Activated naive CD4-positive, alpha-beta T cell treated with Interleukin-2 at 50 U/mL for 16 hours (primary cell): ENCODE measurements at places on chromosomes 5 and 9.
A peak's percentile ranks its signal among the peaks of the same experiment; 100 is the strongest.

GRCh38 chr9:37639109-37639762, 11.5 kb upstream of the FRMPD1 start:
- DNase-seq, result no peak

DNA sequence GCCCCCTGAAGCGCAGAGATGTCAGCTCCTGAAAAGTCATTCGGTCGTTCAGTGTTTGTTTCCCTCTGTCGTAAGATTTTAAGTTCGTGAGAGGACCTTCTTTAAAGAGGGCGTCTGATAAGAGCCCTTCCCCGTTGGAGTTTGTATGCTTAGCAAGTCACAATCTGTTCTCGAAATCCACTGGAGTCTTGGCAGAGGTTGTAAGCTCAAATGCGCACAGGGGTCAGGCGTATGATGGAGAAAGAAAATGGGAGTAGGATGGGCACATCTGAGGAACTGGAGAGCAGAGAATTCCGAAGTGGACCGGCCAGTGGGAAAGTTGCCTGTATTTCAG, 710 bp downstream of the HSD17B4 start:
- no peak for DNase-seq

DNA sequence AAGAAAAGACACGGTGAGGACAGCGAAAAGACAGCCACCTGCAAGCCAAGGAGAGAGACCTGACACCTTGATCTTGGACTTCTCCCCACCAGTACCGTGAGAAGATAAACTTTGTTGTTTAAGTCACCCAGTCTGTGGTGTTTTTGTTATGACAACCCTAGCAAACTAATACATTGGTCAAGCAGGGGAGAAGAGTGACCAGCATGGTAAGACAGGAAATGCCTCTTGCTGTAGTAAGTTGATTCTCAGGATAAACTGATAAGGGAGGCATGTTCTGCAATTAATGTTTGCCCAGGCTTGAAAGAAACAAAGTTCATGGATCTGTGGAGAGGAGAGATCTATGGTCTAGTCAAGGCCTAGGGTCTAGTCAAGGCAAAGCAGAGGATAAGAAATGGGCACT, 801.2 kb downstream of the MAT2B start:
- no peak for DNase-seq

- DNase-seq, result no peak
These were observed 2.8 kb downstream of the ADAMTSL2 start for GRCh38 chr9:133537257-133537656.

- no peak for DNase-seq
These were observed 53.3 kb upstream of the SPATA31D4 start for GRCh38 chr9:81874931-81875330.

- DNase-seq, result no peak
These were observed 491.5 kb downstream of the IRX1 start for GRCh38 chr5:4087110-4087509.

GRCh38 chr9:73176450-73176875, 24.8 kb downstream of the ANXA1 start:
- DNase-seq, result no peak

DNA sequence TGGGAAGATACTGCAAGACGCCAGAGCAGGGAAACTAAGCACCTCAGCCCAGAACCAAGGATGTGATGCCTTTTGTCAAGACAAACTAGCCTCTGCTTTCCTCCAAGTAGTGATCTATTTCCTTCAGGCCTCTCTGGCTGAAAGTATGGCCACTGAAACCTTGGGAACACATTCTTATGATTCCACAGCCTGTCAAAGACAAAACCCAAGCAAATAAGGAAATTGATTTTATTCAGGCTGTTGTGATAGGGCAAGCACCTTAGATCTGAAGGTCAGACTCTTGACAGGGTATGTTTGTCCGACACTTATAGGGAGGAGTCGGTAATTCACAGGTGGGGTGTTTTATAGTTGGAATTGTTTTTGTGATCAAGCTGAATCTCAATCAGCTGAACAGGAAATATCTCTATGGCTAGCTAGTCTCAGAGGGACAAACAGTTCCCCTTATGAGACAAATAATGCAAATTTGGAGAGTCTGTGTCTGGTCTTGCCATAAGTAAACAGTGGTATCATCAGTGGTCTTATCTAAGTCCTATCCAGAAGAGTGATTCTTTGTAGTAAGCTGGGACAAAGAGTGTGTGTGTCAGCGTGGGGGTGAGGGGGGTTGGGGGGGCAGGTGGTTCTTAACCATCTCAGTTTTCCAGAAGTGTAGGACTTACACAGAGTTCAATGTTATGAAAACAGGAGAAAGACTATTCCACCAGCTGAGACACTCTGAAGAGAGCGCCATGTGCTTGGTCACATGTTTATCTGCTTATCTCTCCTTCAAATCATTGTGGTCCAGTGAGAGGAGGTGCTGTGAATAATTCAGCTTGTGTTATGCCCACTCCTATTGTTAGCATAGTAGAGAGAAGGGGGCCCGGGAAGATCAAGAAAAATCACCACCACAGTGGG, 6.7 kb upstream of the ZCCHC10 start:
- DNase-seq, result no peak

GRCh38 chr5:10360686-10361085, 7.2 kb downstream of the MARCHF6 start:
- no peak for DNase-seq

- DNase-seq, result no peak
These were observed 10.2 kb downstream of the STX17 start for GRCh38 chr9:99916650-99917049.

DNA sequence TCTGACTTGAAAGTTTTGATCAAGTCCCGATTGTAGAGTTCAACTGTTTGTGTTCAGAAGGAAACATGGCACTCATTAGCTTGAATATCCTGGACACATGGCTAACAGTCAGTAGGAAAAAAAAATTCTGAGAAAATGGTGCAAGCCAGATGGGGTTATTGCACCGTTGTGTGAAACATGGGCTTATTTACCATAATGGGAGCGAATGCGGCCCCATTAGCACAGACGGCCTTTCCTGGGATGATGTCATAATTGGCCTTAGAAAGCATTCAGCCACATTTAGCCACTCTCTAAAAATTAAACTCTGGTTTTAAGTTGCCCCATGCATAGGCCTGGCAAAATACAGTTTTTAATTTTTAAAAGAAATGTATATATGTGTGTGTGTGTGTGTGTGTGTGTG, 112.1 kb downstream of the IRX2 start:
- DNase-seq, result no peak

GRCh38 chr5:181167814-181168488, 20.6 kb downstream of the OR2V2 start:
- no peak for DNase-seq

GRCh38 chr9:70046274-70047070, 2.8 kb downstream of the MAMDC2 start:
- DNase-seq, result no peak

GRCh38 chr9:127027694-127028093, 94.7 kb downstream of the ANGPTL2 start:
- no peak for DNase-seq

DNA sequence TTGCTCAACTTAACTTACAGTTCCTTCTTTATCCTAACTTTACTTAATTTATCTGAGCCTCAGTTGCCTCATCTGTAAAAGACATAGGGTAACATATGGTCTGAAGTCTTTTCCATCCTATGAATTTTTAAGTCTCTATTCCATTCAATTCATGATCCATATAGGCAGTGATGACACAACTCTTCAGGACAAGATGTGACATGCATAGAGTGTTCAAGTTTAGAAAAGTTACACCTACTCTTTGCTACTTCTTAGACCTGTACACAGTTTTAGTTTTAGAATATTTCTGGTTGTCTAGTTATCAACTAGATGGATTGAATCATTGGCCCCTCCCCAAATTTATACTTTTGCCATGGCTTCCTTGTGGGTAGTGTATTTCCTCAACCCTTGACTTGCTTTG, 50.7 kb upstream of the ELL2 start:
- no peak for DNase-seq

DNA sequence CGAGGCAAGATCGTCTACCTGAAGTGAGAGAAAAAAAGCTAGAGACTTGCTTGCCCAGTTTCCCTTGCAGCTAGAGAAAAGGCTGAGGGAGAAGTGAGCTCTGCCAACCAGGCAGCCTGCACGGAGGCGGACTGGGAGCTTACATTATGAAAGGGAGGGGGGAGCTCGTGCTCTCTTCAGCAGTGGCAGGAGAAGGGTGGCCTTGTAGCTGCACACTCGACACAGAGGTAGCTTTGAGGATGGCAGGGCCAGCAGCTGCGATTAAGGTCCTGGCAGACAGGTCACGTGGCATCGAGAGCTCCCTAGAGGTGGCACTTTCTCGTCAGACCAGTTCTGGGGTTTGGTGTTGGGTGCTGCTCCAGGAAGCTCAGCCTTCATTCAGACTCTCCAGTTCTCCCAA, 26.7 kb downstream of the APBA1 start:
- DNase-seq, result no peak

DNA sequence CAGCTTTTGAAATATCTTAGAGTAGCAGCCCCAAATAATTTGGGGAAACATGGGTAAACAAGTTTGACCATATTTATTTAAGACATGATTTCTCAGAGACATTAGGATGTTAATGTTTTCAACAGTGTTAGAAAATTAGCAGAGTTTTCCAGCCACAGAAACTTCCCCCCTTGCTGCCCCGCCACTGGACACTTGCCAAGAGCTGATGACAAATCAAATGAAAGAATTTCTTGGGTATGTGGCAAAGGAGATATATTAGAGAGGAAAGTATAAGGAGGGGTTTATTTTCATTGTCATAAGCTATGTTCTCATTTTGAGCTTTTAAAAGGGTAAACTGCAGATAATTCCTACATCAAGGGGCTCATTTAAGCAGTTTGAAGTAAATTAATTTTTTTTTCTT, 15.9 kb downstream of the GABRA1 start:
- no peak for DNase-seq

DNA sequence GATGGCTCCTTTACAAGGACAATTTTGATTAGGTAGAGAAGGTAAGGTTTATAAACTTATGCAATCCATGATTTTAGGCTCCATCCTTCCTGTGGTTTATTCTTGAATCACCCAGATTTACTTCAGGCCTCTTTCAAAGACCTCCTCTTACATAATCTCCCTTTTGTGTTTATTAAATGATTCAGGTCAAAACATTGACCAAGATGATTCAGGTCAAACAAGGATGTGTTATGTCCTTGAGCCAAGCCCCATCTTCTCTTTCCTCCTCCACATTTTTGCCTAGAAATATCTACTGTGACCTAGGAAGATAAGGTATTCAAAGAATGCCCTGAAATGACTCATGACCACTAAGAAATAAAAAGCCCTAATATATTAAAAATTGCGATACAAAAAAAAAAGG, 31.8 kb upstream of the TLR4 start:
- DNase-seq, result no peak

- DNase-seq, result no peak
These were observed 2.1 kb downstream of the CHSY3 start for GRCh38 chr5:129906177-129906887.

GRCh38 chr5:60701321-60701968, 1.5 kb upstream of the DEPDC1B start:
- no peak for DNase-seq

DNA sequence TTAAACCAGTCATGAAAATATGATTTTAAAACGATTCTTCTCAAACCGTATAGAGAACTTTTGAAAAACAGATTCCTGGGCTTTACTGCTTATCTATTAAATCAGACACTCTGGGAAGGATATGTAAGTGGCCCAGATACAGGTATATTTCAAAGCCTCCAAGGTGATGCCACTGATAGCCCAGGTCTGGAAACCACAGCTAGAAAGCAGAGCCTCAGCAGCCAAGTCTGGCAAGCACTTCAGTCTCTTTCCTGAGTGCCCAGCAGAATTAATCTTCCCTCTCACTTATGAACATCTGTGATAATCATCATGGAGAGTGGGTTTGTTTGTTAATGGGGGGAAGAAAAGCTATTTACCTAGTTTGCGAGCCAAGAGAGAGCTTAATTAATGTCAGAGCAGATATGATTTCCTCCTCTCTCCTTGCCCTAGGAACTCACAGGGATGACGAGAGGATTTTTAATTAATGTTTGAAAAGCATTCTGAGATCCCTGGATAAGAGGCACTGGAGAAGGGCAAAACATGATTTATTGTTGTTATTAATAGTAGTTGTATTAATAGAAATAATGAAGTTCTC, 368.4 kb downstream of the TLE1 start:
- no peak for DNase-seq

- no peak for DNase-seq
These were observed 372.6 kb upstream of the MPDZ start for GRCh38 chr9:13651969-13652663.

- DNase-seq, result peak; percentile 83
These were observed 30.8 kb downstream of the CD180 start for GRCh38 chr5:67165526-67166459.

GRCh38 chr5:136805466-136805865, 440.1 kb upstream of the TRPC7 start:
- no peak for DNase-seq

GRCh38 chr5:73948720-73949119, 322.7 kb downstream of the ARHGEF28 start:
- no peak for DNase-seq

GRCh38 chr5:131795879-131796792, 681 bp downstream of the FNIP1 start:
- peak; percentile 38 for DNase-seq

DNA sequence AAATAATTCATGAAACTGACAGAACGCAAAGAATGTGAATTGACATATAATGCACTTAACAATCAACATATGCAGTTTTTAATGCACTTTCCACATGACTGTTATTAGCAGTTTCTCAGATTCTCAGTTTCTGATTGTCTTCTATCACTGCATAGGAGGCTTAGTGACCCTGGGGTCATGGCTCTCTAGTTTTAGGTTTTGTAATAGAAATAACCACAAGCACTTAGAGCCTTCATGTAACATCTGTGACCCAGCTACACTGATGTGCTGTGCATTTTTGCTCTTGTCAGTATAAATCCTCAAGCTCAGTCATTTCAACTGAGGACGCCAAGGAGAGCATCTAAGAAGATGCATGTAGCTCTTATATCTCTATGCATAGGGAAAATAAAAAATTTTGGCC, 163.1 kb upstream of the IZUMO3 start:
- DNase-seq, result no peak

- DNase-seq, result no peak
These were observed 44.7 kb downstream of the GAS1 start for GRCh38 chr9:86902586-86902985.

- no peak for DNase-seq
These were observed 314.0 kb downstream of the AGTPBP1 start for GRCh38 chr9:85427772-85428171.

GRCh38 chr9:78210841-78211301, 25.0 kb upstream of the CEP78 start:
- DNase-seq, result no peak

DNA sequence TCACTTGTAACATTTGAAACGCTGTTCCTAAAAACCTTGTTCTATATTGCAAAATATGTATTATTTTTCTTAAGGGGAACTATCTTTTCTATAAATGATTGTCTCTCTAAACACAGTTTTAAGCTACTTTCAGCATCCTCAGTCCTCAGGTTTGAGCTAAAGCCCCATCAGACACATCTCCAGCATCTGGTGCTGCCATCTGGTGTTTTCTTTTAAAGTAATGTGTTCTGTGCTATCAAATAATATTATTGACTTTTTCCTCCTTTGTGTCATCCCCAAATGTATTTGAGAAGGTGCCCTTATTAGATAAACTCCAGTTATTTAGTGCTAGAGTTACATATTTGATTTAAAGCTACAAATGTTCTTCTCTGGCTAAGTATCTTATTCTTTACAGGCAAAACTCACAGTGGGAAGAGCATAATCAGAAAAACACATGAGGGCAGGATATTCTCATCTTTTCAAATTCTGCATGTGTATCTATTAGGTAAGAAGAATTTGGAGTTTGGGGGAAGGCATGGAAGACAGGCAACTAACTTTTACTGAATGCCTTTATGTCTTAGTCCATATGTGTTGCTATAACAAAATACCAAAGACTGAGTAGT, 27.5 kb downstream of the ZNF474 start:
- DNase-seq, result no peak

GRCh38 chr5:162209005-162209605, 141.5 kb downstream of the GABRG2 start:
- no peak for DNase-seq
